ENCODE measurements at places on chromosomes 5 and 9. TPM values are rescaled to one million over a fixed set of nuclear protein-coding genes. Genes with fewer than 3 reads are reported as not detected.

GARIN3 gene
- not detected for total RNA-seq

DNA sequence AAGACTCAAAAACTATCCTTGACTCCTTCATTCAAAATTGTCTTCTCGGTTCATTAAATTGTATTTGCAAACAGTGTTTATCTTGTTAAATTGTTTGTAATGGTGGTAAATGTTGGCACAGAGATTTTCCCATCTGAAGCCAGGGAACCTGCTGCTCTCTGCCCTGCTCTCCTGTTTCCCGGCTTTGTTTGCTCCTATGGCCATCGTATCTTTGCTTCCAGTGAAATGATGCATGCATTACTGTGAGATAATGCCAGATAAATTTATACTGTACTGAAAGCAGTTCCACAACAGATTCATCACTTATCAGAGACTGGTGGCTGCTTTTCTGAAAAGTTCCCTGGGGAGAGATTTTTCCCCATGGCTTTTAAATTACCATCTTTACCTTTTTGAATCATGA, 81.4 kb downstream of the CD180 start:
- no peak for DNase-seq

DNA sequence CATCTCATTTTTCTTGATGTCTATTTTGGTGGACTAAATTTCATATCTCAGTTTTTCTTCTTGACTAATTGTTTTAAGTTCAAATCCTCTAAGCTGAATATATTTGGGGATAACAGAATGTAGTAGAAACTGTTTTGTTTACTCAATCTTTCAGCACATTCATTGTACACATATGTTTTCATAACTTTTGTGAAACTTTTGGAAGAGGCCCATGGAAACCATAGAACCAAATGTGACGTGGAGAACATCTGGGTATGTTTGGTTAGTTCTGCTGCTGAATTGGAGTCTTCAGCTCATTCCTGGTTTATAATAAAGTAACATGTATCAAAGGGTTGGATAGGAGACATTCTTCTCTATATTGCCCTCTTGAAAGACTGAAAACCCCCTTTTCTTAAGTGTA, 88.4 kb downstream of the CCDC171 start:
- DNase-seq, result no peak

- no peak for DNase-seq
Observed at GRCh38 chr9:98484162-98484561, 224.6 kb downstream of the GABBR2 start.

DNA sequence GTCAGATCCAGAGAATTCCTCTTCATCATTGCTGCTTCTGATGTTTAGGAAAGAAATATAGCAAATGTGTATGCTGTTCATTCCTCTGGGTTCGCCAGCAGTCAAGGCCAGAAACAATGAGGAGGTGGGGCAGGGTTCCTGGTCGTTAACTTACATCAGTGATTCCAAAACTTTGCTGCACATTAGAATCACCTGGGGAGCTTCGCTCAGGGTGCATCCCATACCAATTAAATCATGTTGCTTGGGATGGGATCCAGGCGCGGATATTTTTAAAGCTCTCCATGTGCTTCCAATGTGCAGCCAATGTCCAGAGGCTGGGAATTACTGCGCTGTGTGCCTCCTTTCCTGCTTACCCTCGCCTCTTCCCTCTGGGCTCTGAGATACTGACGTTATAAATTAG, 227.9 kb upstream of the KLF9 start:
- DNase-seq, result no peak

GRCh38 chr9:16029046-16029615, 476.3 kb downstream of the CCDC171 start:
- DNase-seq, result no peak

GRCh38 chr5:72841756-72842535, 25.5 kb downstream of the TNPO1 start:
- no peak for DNase-seq

DNA sequence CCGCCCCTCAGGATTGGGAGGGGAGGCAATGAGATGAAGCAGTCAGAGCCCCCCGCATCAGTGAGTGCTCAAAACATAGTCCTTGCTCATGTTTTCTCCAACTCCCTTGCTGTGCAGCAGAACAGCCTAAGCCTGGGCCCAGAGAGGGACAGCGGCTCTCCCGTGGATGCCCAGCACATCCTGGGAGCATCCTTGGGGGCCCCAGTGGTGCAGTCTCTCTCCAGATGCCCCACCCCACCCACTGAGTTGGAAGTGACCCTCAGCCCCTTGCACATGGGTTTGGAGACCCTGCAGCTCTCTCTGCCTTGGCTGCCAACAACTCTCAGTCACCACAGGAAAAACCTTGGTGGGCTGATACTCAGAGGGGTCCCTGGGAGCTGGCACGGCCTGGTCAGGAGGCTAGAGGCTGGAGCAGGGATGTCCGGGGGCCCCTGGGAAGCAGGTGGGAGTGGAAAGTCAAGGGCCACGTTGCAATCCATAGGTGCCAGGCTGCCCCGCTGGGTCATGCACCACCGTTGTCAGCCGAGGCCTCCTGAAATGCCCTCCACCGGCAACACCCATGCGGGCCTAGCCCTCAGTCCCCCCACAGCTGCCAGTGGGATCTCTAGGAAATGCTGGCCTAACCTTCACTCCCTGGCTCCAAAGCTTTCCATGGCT, 242.5 kb downstream of the PBX3 start:
- DNase-seq, result no peak

FBN2 gene
- 0.10 TPM for total RNA-seq

DNA sequence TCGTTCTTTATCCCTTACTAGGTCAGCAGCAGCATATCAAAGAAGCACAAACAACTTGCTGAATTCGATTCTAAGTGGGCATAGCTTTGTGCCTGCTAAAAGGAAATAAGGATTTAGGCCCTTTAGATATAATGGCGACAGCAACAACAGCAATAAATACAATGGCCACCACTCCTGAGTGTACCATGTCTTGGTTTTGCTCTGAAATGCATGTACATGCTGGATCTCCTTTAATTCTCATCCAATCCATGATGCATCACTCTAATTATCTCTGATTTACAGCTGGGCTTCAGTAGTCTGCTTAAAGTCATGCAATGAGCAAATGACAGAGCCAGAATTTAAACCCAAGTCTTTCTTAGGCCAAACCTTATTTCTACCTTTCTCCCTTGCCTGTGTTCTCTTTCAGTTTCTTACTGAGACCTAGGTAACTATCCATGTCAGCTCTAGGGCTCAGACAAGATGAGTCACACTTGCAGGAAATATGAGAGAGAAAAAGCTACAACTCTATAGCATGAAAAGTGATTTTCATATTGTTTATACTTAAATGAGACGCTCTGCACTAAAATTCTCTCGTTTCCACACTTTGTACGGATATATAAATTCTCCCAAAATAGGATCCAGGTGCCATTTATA, 111.8 kb downstream of the HMHB1 start:
- DNase-seq, result no peak

GRCh38 chr5:172658961-172659501, 18.0 kb downstream of the NEURL1B start:
- no peak for DNase-seq

GRCh38 chr9:24545285-24545684, 412 bp downstream of the IZUMO3 start:
- DNase-seq, result no peak

C5orf52 gene
- total RNA-seq, result not detected

DNA sequence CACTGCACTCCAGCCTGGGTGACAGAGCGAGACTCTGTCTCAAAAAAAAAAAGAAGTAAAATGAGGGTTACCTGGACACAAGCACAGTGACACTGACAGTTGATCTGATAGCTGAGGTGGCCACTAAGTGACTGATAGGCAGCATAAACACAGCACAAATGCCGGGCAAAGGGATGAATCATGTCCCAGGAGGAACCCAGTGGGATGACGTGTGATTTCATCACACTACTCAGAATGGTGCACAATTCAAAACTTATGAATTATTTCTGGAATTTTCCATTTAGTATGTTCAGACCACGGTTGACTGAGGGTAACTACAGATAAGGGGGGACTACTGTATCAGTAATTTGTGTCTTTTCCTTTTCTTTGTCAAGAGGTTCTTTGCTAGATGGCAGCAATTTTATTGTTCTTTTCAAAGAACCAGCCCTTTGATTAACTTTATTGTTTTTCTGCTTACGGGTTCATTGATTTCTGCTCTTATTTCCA, 34.3 kb upstream of the RNF130 start:
- DNase-seq, result no peak

GRCh38 chr9:15711531-15711930, 158.7 kb downstream of the CCDC171 start:
- no peak for DNase-seq

DNA sequence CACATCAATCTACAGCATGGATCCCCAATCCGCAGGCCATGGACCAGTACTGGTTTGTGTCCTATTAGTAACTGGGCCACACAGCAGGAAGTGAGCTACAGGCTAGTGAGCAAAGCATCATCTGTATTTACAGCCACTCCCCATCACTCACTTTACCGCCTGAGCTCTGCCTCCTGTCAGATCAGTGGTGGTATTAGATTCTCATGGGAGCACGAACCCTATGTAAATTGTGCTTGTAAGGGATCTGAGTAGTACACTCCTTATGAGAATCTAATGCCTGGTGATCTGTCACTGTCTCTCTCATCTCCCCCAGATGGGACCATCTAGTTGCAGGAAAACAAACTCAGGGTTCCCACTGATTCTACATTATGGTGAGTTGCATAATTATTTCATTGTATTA, 212.7 kb upstream of the FAM174A start:
- DNase-seq, result no peak

GRCh38 chr5:81800797-81801196, 49.9 kb upstream of the SSBP2 start:
- no peak for DNase-seq

GRCh38 chr5:64839936-64840335, 71.2 kb downstream of the CWC27 start:
- no peak for DNase-seq

- DNase-seq, result no peak
Observed at GRCh38 chr5:139388198-139388821, 1.4 kb downstream of the MZB1 start.

GRCh38 chr5:32639943-32640342, 54.6 kb downstream of the SUB1 start:
- DNase-seq, result no peak

N4BP3 gene
- 11.4 TPM for total RNA-seq

C6 gene
- total RNA-seq, result 0.45 TPM

DNA sequence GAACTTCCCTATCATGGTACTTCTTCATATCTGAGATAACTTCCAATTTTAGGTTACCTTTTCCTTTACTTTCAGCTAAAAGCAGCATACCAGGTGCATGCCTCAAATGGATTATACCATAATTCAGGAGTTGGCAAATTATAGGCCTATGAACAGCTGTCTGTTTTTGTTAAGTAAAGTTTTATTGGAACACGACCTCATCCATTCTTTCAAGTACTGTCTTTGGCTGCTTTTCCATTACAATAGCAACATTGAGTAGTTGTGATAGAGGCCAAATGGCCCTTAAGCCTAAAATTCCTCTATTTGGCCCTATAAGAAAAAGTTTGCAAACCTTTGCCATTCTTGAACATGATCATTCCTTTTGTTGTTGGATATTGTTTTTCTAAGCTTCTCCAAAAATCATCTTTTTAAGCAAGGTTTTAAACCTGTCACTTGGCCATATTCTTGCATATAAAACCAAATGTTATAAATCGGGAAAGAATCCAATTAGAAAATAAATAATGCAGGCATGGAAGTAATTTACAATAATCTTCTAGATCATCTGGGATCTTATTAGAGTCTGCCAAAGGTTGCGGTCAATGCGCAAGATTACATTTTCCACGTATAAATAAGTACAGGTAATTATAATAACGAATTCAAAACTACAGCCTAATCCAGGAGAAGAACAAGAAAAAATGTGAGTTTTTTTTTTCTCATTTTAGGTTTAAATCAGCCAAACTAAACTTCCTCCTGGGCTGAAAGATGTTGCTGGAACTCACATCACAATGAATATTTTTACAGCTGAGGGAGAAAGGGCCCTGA, 226.5 kb upstream of the ANKRD55 start:
- DNase-seq, result no peak

FOXI1 gene
- total RNA-seq, result not detected

DNA sequence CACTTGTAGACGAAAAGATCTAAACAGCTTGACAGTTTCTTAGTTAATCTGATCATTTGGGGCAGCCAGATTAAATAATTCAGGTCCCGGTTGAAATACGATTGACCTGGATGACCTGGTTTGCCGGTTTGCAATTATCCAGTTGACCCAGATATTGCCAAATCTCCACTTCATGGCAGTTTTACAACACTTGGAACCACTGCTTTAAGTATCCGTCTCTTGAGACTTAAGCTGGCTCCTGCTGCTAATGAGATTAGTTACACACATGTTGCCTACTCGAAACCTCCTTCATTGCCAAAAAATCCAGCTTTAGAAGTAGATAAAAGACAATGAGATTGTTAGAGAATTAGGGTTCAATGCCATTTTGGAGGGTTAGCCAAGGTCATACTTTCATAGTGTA, 136.2 kb upstream of the HAPLN1 start:
- no peak for DNase-seq

EIF4E1B gene
- not detected for total RNA-seq

DNA sequence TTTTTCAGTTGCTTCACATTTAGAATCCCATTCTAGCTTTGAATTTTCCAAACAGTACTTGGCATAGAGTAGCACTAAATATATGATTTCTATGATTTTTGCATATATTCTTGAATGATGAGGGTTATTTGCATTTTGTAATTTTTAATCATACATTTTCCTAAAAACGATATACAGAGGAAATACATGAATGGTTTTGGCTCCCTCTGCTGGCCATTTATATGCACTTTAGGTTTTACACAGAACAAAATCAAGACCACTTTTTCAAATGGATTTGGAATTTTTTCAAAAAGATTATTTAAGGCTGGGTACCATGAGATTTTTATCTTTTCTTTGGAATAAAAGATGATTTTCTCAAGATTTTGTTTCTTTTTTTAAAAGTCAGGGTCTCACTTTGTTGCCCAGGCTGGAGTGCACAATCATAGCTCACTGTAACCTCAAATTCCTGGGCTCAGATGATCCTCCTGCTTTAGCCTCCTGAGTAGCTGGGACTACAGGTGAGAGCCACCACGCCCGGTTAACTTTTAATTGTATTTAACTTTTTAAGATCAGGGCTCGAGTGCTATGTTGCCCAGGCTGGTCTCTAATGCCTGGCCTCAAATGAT, 16.7 kb upstream of the COMMD10 start:
- DNase-seq, result no peak

DNA sequence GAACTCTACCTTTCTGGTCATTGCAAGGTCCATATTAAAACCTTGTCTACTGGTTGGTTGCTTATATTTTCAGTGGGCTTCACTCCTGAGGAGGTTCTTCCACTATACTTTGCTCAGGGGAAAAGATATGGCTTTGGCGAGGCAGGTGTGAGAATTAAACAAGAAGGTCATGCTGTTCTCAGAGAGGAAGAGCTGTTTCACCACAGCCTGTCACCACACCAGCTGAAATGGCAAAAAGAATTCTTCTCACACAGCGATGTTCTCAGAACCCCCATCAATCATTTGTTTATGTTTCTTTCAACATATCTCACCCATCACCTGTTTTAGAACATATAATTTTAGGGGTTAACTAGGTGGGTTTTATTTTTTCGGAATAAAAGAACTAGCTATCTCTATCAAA, 38.6 kb downstream of the CAPSL start:
- no peak for DNase-seq

ZNF879 gene
- not detected for total RNA-seq

GRCh38 chr5:44160369-44160768, 228.9 kb downstream of the FGF10 start:
- DNase-seq, result no peak

ADAMTS13 gene
- 2.0 TPM for total RNA-seq
